ENCODE measurements at places on chromosomes 6 and 20.

DNA sequence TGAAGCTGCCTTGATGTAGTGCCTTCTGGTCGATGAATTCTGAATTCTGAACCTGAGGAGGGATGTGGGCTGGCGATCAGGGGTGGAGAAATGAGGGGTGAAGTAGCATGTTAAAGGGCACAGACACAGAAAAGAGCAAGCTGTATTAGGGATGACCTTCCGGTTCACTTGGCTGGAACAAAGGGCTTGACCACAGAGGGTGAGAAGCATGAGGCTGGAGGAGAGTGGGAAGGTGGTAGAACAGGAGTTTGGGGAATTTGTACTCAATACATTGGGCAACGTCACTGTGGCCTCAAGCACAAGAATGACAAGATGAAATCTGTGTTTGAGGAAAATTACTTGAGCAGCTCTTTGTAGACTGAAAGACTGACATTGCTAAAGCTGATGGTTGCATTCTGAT, 155.8 kb downstream of the SOBP start:
- no peak for DNase-seq

- no peak for DNase-seq
Observed at GRCh38 chr6:906920-907319, 214.0 kb upstream of the EXOC2 start.

DNA sequence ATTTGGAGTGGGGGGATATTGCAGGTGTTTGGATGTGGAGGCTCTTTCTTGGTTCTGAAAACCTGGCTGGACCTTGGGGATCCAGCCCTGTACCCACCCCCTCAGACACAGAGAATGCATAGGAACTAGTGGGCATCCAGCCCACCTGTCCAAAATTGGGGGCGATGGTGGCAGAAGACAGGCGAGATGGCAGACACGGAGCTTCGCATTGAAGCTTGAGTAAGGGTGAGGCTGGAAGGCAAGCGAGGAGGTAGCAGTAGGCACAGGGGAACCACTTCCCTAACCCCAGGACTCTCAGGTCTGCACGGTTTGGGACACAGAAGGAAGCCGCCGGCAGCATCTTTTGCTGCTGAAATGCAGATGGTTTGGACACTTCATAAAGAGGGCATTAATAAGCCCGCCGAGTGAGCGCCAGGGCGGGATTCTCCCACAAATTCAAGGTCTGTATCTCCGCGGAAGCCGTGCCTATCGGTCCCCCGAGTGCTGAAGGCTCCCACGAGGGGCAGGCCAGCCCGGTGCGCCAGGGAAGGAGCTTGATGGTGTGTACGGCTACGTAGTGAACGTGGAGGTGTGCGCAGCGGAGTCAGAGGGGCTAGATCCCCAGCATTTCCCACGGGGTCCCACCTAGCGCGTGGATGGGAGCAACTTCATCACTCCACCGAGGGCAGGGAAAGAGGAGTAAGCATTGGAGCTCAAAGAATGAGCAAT, 1.6 kb upstream of the FOXA2 start:
- no peak for DNase-seq

DNA sequence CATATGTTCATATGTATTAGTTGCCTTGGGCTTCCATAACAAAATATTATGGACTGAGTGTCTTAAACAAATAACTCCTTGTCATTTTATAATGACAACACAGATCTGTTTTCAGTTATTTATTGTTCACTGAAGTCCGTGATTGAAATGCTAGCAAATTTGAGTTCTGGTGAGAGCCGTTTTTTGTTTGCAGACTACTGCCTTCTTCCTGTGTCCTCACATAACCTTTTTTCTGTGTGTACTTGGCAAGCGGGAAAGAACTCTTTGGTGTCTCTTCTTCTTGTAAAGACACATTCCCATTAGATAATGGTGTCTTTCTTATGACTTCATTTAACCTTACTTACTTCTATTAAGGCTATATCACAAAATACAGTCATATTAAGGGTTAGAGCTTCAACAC, 482.9 kb upstream of the EYS start:
- DNase-seq: no peak

- no peak for DNase-seq
Observed at GRCh38 chr6:127997496-127998164, 96.8 kb upstream of the THEMIS start.

DNA sequence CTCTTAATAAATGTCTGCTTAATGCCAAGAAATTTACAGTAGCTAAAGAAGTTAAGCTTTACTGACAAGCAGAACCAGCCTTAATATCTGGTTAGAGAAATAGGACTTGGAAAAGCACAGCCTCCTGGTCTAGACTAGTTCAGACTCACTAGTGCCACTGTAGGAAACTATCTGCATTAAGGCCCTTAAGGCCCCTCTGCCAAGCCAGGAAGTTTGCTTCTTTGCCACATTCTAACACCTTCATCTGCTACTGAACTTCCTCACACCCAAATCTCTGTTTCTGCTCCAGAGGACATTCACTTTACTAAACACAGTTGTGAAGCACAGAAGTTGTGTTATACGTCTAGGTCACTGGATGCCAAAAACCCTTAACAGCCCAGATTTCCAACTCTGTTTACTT, 302.8 kb downstream of the BTBD9 start:
- no peak for DNase-seq

GRCh38 chr6:156256161-156256560, 521.0 kb upstream of the ARID1B start:
- no peak for DNase-seq

DNA sequence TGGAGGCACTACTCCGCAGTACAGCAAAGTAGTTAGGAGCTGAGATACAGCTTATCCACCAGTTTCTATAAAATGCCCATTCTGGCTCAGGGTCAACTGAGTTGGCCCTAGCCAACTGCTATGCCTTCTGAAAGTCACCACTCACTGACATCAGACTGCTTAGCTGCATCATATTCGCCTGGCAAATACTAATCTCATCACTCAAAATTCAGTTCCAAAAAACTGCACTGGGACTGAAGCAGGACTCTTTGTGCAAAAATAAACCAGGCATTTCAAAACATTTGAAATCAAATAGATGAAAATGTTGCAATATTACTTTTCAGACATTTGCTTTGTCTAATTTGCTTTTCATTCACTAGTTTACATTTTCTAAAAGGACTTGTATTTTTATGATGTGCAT, 230.0 kb downstream of the ALDH8A1 start:
- no peak for DNase-seq

- DNase-seq: no peak
Observed at GRCh38 chr6:53524455-53524815, 20.5 kb downstream of the GCLC start.

DNA sequence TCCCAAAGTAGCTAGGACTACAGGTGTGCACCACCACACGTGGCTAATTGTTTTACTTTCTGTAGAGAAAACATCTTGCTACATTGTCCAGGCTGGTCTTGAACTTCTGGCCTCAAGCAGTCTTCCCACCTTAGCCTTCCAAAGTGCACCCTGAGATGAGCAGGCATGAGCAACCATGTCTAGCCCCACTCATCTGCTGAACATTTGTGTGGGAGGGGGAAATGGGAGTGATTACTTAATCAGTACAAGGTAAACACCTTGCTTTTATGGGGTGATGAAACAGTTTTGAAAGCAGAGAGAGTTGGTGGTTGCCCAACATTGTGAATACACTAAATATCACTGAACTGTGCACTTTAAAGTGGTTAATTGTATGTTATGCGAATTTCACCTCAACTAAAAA, 5.3 kb downstream of the APMAP start:
- DNase-seq: no peak

DNA sequence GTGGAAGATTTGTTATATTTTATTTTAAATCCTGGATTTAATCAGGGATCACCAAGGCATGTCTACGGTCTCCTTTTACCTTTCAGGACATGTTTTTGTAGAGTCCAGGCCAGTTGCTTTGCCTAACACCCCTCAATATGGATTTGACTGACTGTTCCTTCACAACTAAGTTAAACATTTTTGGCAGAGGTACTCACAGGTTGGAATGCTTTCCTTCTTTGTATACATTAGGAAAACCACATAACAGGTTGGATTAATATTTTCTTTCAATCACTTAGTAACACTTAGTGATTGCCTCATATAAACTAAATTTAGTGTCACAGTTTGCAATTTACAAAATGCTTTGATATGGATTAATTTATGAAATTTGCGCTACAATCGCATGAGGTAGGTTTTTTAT, 64.5 kb downstream of the IPCEF1 start:
- no peak for DNase-seq

DNA sequence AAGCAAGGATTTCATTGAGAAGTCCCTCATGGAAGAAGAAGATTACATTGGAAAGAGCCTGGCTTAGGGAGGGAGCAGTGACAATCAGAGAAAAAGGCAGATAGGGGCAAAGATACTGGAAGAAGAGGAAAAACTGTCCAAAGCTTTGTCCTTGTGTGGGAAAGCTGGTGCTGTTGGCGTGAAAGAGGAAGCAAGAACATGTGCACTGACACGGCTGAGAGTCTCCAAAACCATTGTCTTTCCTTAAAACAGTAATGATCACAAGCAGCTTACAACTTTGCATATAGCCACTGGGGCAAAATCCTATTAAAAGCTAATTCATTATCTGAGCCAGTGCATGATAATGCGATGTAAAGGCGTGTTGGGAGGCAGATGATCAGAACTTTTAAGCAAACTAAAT, 85.1 kb upstream of the ESR1 start:
- no peak for DNase-seq

- no peak for DNase-seq
Observed at GRCh38 chr6:167211881-167212712, 54.3 kb upstream of the GPR31 start.

DNA sequence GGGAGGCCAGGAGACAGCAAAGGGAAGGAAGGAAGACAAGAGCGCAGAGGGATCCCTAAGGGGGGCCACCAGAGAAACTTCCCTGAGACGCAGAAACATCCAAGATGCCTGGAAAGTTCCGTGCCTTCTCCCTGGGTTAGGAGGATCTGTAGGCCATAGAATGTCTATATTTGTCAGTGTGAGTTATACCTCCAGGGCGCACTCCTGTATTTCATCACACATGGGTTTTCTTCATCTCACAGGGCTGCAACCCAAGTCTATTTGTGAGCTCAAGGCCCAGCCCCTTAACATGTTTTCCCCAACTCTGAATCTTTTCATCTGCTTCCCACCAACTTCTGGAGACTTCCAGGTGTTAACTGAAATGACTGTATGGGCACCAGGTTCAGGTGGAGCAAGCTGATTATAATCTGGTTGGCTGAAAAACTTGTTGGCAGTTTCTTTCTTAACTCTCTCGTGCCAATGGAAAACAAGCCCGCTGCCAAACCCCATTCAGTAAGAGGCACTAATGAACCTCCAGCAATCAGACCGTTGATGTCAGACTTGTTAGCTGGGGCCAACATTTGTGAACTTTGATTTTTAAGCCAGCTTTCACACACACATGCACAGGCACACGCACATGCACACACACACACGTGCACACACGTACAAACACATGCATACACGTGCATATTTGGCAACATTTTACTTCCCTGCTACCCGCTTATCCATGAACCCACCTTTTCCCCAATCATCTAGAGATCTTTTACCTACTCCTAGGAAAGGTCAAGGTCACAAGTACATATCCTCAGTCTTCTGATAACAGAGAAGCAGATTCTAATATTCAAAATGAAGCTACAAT, 247.5 kb upstream of the GMDS start:
- DNase-seq: no peak

DNA sequence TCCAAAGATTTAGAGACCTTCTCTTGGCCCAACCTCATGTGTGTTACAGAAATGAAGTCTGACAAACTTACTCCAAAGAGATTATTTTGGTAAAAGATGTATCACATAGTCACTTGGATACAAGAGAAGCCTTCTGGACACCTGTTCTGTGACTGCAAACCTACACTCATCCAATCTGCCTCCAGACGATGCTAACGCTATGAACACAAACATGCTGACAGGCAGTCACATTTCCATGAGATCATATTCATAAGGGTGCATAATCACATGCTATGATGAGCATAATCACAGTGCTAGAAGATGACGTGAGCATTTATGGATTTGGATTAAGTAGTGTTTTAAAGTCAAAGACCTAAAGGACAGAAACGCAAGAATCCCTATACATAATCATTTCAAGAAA, 340.2 kb downstream of the HACE1 start:
- no peak for DNase-seq

GRCh38 chr6:44260011-44260410, 2.7 kb upstream of the SLC35B2 start:
- no peak for DNase-seq

- DNase-seq: no peak
Observed at GRCh38 chr20:58044931-58045555, 183.4 kb downstream of the ANKRD60 start.

GRCh38 chr6:36378936-36379335, 8.5 kb downstream of the ETV7 start:
- no peak for DNase-seq

DNA sequence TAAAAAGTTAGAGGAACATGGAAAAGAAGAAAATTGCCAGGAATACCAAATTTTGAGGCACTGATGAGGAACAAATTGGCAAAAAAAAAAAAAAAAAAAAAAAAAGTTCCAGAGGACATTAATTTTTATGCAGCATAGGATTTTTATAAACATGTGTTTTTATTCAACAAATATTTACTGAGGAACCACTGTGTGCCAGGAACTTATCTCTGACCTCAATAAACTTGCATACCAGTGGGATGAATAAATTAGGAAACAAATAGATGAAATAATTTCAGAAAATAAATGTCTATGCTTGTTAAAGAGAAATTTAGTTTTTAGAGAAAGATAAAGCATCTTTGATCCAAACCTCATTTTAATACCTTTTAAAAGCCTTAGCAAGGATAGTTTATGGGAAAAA, 175.1 kb downstream of the PDE10A start:
- no peak for DNase-seq

DNA sequence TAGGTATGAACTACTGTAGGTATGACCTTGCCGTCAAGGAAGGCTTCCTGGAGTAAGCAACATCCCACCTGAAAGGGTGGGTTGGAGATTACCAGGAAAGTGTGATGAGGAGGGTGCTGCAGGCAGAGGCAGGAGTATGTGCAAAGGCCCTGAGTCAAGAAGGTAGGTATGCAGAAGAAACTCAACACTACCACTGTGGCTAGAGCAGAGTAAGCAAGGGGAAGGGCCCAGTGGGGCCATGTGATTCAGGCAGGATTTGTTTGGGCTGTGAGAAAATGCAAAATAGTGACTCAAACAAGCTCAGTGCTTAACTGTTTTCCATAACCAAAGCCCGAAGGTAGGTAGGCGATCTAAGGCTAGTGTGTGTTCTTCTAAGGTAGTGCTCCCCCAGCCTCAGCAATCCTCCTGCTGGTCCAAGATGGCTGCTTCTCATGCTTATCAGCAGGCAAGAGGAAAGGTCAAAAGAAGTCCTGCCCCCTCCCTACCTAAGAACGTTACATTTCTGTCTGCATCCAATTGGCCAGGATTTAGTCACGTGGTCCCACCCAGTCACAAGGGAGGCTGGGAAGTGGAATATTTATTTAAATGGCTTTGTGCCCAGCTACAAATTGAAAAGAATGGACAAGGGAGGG, 36.2 kb upstream of the HMGA1 start:
- no peak for DNase-seq

DNA sequence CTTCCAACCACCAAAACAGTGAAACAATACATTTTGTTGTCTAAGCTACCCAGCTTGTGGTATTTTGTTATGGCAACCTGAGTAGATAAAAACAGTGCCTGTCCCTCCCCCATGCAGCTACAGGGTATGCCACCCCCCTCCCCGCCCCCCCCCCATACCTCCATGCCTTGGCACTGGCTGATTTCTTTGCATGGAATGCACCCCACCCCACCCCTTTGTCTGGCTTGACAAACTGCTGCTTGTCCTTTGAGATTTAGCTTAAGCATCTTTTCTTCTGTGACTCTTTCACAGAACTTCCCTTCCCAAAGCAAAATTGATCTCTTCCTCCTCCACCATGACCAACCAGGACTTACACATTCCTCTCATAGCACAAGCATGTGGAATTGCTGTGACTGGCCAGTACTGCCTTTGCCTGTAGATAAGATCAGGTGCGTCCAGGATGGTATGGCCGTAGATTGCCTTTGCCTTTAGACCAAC, 64.6 kb upstream of the ADGRF1 start:
- no peak for DNase-seq

Measured in stimulated activated CD4-positive, alpha-beta T cell treated with anti-CD3 and anti-CD28 coated beads, Interleukin-12 subunit alpha, Interleukin-12 subunit beta, amount 100 ng/mL, for 24 hours (primary cell).